CD4-positive, CD25-positive, alpha-beta regulatory T cell (primary cell): ENCODE measurements at places on chromosomes 4 and X. TPM values are rescaled to one million over a fixed set of nuclear protein-coding genes. Genes with fewer than 3 reads are reported as not detected.
A peak's percentile ranks its signal among the peaks of the same experiment; 100 is the strongest.

Gene MTTP
- total RNA-seq, result not detected

Gene BMX
- not detected for total RNA-seq

Gene BMPR1B
- 0.72 TPM for total RNA-seq

Gene PAGE5
- total RNA-seq, result not detected

Gene KCNIP4
- not detected for total RNA-seq

Gene WNK3
- not detected for total RNA-seq

GRCh38 chrX:23694606-23695005 is 27.3 kb downstream of the PRDX4 start:
- no peak overlapping the region for H3K4me3 ChIP-seq
- no peak overlapping the region for H3K27ac ChIP-seq
- peak; percentile 37 for DNase-seq
- H3K4me1 ChIP-seq, result no peaks in the 10 kb centered on the region

GRCh38 chr4:119932277-119932676 is 134.4 kb downstream of the MAD2L1 start:
- H3K27ac ChIP-seq, result no peak overlapping the region
- no peak for DNase-seq
- H3K4me1 ChIP-seq, result no peaks in the 10 kb centered on the region
- no peaks in the 10 kb centered on the region for H3K36me3 ChIP-seq

DNA sequence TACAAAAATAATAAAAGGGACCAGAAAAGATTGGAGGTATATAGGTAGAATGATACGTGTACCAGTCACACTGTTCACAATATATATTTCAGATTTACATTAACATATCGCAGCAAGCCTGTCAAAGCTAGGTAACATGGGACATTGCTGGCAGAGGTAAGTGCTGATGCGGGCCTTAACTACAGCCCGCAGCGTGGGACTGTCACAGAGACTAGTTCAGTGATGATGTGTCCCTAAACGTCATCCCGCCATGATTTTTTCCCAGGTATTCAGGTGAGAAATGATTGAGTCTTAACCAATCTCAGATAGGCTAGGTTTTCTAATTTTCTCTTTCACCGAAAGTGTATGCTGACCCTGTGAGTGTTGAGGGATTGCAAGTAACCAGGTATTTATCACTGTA is 7.8 kb upstream of the ATXN3L start:
- H3K27me3 ChIP-seq, result no peaks in the 10 kb centered on the region
- no peaks in the 10 kb centered on the region for H3K4me1 ChIP-seq
- no peak overlapping the region for H3K27ac ChIP-seq
- no peaks in the 10 kb centered on the region for H3K36me3 ChIP-seq
- DNase-seq, result no peak

DNA sequence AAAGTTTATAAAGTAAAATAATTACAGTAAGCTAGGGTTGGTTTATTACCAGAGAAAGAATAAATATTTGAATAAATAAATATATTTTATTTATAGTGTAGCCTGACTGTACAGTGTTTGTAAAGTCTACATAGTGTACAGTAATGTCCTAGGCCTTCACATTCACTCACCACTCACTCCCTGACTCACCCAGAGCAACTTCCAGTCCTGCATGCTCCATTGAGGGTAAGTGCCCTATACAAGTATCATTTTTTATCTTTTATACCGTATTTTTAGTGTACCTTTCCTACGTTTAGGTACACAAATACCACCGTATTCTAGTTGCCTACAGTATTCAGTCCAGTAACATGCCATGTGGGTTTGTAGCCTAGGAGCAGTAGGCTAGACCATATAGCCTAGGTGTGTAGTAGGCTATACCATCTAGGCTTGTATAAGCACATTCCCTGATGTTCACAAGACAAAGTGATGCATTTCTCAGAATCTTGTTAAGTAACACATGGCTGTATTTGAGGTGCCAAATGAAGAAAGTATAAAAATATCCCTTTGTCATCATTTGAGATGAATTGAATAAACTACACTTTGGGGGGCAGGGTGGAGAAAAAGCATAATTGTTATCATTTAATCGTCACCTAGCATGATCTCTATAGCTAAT is 14.7 kb upstream of the KLHL8 start:
- H3K4me3 ChIP-seq, result no peak overlapping the region
- H3K4me1 ChIP-seq, result peaks cover 3% of the 10 kb centered on the region
- no peak for DNase-seq
- H3K36me3 ChIP-seq, result no peaks in the 10 kb centered on the region
- peaks cover 7% of the 10 kb centered on the region for H3K27me3 ChIP-seq

- DNase-seq, result no peak
- H3K27ac ChIP-seq, result no peak overlapping the region
- H3K27me3 ChIP-seq, result no peaks in the 10 kb centered on the region
- no peaks in the 10 kb centered on the region for H3K36me3 ChIP-seq
- H3K4me1 ChIP-seq, result no peaks in the 10 kb centered on the region
Observed at GRCh38 chr4:138891631-138892031, 124.0 kb upstream of the NOCT start.

GRCh38 chrX:40307871-40308270 is 210.1 kb upstream of the BCOR start:
- H3K36me3 ChIP-seq, result no peaks in the 10 kb centered on the region
- H3K4me3 ChIP-seq, result no peak overlapping the region
- no peaks in the 10 kb centered on the region for H3K27me3 ChIP-seq
- H3K27ac ChIP-seq, result no peak overlapping the region
- no peak for DNase-seq

GRCh38 chr4:5809216-5809776 is 83.6 kb downstream of the CRMP1 start:
- H3K27ac ChIP-seq, result no peak overlapping the region
- H3K4me3 ChIP-seq, result no peak overlapping the region
- H3K4me1 ChIP-seq, result no peaks in the 10 kb centered on the region
- no peaks in the 10 kb centered on the region for H3K36me3 ChIP-seq
- no peak for DNase-seq
- H3K27me3 ChIP-seq, result no peaks in the 10 kb centered on the region
